ENCODE measurements at places on chromosomes 11 and 22. TPM values are rescaled to one million over a fixed set of nuclear protein-coding genes. Genes with fewer than 3 reads are reported as not detected.

GRCh38 chr11:89490981-89491690 is at the start of gene NOX4:
NOX4 (minus strand) TSS chr11:89491375; CDS start chr11:89491246, 129 bp downstream.
- DNase-seq: peak; percentile 40

GRCh38 chr11:47516155-47516554 is 36.8 kb downstream of the CELF1 start:
- no peak for DNase-seq

DNA sequence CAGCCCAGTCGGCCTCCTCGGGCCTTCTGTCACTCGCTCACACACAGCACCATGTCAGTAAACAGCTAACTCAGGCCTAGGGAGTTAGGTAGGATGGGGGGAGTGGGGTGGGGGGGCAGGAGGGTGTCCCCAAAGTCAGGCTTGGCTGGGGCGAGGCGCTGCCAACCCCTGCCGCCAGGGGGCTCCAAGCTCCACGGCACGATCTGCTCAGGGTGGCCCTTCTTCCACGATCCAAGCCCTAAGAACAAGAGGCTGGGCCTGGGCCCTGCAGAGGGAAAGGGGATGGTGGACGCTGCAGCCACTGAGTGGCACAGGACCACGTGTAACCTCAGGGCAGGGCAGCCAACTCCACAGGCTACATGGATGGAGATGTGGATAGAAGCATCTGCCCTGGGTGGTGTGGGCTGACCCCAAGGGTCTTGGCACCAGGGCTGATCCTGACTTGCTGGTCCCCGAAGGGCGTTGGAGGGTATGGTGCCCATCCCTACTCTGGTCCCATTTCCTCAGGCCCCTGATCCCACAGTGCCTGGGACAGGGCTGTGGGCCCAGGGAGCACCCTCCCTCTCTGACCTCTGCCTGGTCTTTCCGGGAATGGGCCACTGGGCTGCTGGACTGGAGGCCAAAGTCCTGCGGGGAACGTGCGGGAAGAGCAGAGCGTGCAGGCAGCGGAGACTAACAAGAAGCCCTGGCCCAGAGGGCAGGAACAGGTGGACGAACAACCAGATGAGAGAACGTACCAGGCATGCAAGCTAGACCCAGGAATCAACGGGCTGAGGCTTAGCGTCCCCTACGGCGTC is 29.1 kb upstream of the TXNRD2 start:
- DNase-seq: peak; percentile 76

DNA sequence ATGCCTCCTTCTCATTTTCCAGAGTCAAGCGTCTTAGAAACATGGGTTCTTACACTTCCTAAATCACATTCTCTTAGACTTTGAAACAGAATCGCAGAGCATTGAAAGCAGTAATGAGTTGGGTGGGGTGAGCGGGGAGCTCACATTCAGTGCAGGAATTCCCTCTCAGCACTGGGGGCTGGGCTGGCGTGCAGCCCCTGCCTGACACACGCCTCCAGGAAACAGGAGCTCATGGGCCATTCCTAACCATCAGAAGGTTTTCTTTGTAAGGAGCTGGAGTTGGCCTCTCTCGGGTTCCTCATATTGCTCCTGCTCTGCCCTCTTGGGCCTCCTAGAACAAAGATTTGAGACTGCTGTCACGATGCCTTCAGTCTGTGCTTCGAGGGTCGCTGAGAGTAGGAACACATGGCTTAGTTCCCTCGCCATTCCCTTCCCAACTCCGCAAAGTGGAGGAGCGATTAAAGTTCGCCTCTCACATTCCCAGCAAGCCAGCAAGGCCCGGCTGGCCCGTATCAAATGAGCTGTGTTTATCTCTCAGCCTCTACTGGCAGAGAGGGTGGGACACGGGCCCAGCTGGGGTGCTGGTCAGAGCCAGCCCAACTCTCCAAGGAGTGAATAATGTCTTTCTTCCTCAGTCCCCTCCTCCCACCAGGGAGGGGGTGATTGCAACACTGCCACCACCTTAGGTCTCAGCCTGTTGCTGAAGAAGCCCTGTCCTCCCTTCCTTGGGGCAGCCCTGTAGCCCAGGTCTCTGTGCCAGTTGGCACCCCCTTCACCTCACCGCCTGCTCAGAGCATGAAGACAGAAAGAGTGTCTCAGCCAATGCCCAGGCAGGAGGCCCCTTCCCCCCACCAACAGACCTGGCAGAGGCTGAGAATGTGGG is 10.4 kb downstream of the CHRDL2 start:
- DNase-seq: peak; percentile 86

DNA sequence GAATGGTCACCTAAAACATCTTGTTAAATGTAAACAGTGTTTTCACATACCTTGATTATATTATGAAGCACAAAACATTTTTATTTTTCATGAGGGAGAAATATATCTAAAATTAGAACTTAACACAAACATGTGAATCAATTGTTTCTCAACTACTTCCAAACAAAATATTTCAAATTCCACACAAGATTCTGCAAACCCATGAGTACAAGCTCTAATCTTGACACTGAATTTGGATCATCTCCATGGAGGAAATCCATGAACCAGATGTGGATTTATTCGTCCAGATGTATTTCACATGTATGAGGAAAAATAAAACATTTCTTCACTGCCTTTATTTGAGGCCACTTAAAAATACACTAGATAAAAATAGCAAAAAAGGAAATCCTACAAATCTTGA is 184.2 kb downstream of the SBF2 start:
- DNase-seq: no peak

- no peak for DNase-seq
Measured at GRCh38 chr22:26709617-26710390, 52.4 kb downstream of the MIAT start.

MYBPC3 gene
- not detected for total RNA-seq

DNA sequence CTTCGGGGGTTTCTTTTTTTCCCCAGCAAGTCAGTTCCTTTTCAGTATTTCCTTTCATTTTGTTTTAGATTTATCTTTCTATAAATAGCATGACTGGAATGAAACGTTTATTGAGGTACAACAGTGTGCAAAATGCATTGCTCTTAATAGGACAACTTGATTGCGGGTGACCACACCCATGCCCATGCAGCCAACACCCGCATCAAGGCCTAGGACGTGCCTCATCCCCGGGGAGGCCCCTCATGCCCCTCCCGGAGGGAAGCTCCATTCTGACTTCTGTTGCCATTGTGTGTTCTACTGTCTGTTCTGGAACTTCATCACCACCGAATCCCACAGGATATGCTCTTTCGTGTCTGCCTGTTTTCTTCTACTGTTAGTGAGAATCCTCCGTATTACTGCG is 82.2 kb downstream of the RPS6KA4 start:
- DNase-seq: no peak

- peak; percentile 51 for DNase-seq
Measured at GRCh38 chr22:50170453-50171318, at the start of gene PANX2. PANX2 (plus strand) TSS chr22:50170731; CDS start chr22:50170731, 0 bp downstream.

- no peak for DNase-seq
Measured at GRCh38 chr22:30270832-30271231, 4.2 kb upstream of the OSM start.

SLC5A4 gene
- total RNA-seq: 0.33 TPM

PTPN5 gene
- 1.5 TPM for total RNA-seq

- no peak for DNase-seq
Measured at GRCh38 chr11:62409831-62410230, 9.0 kb upstream of the SCGB1A1 start.

SUN2 gene
- total RNA-seq: 311 TPM

NFAM1 gene
- 3.5 TPM for total RNA-seq

TNRC6B gene
- total RNA-seq: 52.1 TPM

DNA sequence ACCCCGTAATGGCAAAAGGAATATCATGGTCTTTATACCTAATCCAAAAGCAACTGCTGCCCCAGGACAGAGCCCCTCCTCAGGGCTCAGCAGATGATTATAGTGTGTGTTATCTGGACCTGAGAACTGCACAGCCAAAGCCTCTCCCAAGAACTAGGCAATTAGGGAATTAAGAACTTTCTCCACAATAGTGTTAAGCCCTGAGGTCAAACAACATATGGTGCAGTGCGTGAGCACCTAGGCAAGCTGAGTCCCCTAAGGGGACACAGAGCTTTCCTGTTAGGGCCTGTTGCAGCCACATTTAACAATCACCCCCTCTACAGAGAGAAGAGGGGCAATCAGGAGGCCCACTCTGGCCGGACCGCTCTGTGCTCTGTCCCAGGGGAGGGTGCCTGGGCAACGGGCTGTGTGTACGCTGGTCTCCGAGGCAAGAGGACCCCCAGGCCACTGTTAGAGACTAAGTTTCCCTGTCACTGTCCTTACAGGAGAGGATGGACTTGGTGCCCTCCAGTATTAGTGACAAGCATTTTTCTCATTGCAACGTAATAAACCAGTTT is 1.4 kb upstream of the KCNJ5 start:
- DNase-seq: no peak

ZC3H12C gene
- total RNA-seq: 14.3 TPM

DNA sequence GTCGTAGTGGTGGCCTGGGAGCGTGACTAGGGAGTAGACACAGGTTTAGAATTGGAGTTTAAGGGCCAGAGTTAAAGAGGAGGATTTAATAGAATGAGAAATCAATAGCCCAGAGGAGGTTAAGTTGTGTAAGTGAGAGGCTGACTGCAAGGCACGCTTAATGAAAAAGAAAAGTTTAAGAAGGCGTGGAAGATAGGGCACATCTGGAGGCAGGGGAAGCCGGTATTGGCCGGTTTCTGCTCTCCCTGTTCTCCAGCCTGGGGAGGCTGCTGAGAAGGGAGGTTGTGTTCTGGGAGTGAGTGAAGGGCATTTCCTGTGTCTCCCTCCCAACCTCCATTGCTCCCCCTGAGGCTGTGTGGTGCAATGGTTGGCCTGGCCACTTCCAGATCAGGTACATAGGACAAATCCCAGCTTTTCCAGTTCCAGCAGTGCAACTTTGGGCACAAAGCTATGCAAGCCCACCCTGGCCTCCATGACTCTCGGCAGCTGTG is 6.3 kb downstream of the GRIK4 start:
- DNase-seq: peak; percentile 59

DNA sequence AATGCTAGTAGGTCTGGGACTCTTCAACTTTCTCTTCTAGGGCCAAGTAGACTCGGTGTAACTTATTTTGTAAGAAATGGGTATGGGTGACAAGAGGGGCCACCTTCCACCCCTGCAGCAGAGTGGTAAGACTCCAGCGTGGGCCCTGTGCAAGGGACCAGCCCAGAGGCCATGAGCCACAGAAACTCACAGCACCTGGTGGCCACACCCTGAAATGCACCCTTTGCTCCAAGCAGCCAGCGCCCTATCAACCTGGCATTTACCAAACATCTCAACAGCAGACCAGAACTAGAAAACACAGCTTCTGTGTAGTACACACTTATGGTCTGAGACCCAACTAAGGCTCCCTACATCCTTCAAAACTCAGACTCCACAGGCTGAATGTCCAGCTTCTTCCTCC is 5.7 kb downstream of the CDCA5 start:
- DNase-seq: no peak

- DNase-seq: no peak
Measured at GRCh38 chr22:31621507-31622124, 40.4 kb downstream of the PISD start.

DNA sequence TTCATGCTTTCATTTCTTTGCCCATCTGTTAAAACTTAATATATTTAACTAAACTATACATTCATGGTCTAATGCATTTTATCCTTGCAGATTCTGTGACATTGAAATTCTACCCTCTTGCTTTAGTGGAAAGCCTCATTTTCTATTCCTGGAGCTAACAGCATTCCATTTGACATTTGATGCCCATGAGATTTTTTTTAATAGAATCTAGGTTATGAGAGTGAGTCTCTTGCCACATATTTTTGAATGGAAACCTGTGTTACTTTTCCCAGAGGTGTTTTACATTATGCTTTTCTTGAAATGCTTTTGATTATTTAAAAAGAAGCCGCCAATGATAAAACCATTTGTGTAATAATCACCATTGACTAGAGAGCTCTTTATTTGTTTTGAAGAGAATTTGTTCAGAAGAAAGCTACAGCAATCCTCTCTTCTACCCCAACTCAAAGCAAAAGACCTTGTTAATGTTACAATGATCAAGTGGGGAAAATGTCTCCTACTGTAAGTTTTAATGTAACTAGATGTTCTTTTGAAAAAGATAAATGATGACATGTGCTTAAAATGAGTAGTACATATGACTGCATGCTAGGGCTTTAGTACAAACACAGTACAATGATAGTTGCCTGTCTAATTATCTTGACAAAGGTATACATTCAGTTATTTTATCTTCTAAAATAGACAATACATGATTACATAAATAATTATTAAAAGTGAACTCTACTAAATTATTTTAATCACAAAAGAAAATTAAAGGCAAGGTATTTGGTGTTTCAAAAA is 67.3 kb downstream of the GAS2 start:
- no peak for DNase-seq

- DNase-seq: no peak
Measured at GRCh38 chr11:5509803-5510202, at the start of gene UBQLN3. UBQLN3 (minus strand) TSS chr11:5509957; CDS start chr11:5509558, 399 bp downstream.

GRCh38 chr22:48306785-48307510 is 1520.7 kb downstream of the BRD1 start:
- DNase-seq: no peak

- DNase-seq: peak; percentile 44
Measured at GRCh38 chr11:107590460-107591377, at the start of gene ELMOD1. ELMOD1 (plus strand) TSS chr11:107591147; CDS start chr11:107618190, 27,043 bp downstream.

LPXN gene
- total RNA-seq: 7.3 TPM

- peak; percentile 46 for DNase-seq
Measured at GRCh38 chr22:19874307-19875060, 19.8 kb upstream of the GNB1L start.

DNA sequence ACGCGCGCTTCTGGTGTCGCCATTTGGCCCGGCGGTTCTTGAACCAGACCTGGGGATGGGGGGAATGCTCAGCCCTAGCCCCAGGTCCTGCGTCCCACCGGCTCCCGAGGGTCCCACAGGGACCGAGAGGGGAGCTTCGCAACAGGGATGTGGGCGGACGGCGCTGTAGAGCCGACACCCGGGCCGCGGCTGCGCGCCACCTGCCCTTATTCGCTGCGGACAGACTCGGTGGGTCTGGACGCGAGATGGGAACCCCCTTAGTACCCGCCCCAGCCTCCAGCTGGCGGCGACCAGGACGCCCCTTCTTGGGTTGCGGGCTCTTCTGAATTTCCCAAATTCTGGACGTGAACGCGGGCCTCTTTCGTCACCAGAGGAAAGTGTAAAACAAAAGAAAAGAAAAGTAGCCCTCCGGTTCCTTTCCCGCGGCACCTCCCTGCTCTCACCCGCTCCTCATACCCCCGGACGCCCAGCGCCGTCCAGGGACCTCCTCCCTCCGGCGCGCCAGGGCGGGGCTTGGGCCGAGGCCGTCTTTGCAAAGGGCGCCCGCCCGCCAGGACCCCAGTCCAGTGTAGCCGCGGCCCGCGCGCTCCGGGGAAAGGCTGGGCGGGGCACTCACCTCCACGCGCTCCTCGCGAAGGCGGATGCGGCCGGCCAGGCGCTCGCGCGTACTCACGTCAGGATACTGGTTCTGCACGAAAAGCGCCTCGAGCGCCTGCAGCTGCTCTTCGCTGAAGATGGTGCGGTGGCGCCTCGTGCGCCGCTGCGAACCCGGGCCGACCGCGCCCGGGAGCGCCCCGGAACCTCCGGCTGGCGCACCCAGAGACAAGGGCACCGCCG is 827 bp downstream of the GSC2 start:
- DNase-seq: no peak

GRCh38 chr11:110713449-110713776 is 1.2 kb upstream of the ARHGAP20 start:
- peak; percentile 13 for DNase-seq

GRCh38 chr11:103637831-103638230 is 398.6 kb upstream of the DDI1 start:
- no peak for DNase-seq
